ENCODE measurements at places on chromosomes 12 and 14. TPM values are rescaled to one million over a fixed set of nuclear protein-coding genes. Genes with fewer than 3 reads are reported as not detected.
A peak's percentile ranks its signal among the peaks of the same experiment; 100 is the strongest.

DNA sequence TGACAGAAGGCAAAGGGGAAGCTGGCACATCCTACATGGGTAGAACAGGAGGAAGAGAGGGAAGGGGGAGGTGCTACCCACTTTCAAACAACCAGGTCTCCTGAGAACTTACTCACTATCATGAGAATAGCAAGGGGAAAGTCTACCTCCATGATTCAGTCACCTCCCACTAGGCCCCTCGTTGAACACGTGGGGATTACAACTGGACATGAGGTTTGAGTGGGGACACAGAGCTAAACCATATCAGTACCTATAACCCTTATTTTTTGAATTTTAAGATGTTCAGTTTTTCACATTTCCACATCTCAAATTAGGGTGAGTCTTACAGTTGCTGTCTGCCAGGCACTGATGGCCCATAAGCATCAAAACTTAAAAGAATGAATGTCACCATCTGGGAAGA, 80.2 kb upstream of the ST8SIA1 start:
- no peak for DNase-seq

Gene C1R
- total RNA-seq = 822 TPM

DNA sequence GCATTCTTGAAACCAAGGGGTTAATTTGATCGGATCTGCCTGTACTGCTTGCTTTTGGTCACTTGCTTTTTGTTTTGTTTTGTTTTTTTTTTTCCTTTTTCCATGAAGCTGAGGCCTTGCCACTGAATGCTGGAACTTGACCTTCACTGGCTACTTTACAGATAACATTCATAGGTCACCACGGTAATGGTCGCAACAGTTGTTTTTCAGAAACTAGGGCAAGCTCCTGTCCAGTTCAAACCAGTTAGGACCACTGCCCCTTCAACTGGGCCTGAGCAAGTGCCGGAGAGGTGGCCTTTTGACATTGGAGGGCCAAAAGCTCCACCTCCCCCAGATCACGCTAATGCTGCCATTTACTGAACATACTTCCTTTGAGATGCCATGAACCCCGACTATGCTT, 147.6 kb downstream of the FOXN3 start:
- DNase-seq = no peak

Gene KRT72
- total RNA-seq = 0.31 TPM

Gene PAX9
- total RNA-seq = not detected

Gene LPAR5
- 6.3 TPM for total RNA-seq

DNA sequence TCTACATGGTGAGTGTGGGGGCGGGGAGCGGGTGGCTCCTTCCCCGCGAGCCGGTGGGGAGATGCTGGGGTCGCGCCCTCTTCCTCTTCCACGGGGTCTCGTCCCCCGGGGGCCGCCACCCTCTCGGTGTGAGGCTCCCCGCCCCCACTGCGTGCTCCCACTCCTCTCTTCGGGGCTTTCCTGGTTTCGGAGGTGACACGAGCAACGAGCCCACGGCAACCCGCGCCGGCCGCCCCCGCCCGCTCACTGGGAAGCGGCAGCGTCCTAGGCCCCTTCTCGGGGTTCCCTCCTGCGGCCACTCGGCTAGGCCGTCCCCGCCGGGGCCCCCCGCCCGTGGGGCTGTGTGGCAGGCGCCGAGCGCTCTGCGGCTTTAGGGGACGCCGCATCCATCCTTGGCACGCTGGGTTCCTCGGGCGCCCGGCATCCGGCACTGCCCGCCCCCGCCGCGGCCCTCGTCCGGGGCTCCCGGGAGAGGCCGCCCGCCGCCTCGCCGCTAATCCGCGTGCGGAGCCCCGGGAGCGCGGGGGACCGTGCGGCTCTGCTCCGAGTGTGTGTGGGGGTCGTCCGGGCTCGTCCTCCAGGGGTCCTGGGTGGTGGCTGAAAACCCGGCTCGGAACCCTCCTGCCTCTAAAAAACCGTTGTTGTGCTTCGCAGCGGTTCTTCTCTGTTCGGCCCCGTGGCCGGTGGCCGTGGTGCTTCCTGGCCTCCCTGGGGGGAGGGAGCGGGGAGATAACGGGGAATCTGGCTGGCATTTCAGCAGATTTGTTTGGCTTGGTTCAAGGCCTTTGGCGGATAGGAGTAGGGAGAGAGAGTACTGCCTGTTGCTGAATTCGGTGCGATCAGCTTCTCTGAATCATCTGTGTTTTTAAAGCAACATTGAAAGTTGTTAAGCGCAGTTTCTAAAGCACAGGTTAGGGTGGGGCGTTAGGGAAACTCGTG, 1.0 kb downstream of the PCNX1 start:
- peak; percentile 44 for DNase-seq

- DNase-seq = no peak
These were observed 1.1 kb downstream of the GXYLT1 start for GRCh38 chr12:42143452-42144157.

GRCh38 chr12:52005218-52005902, 1.4 kb upstream of the TAMALIN start:
- DNase-seq = no peak

- DNase-seq = no peak
These were observed 10.2 kb upstream of the EMP1 start for GRCh38 chr12:13186302-13186701.

- DNase-seq = no peak
These were observed 1.5 kb upstream of the ULK1 start for GRCh38 chr12:131892711-131893604.

Gene PPP1R36
- 2.7 TPM for total RNA-seq

- DNase-seq = no peak
These were observed 83.4 kb downstream of the PDE3A start for GRCh38 chr12:20451761-20452160.

Gene PLEKHD1
- total RNA-seq = not detected

Gene NEMP1
- 4.6 TPM for total RNA-seq
